ENCODE measurements at places on chromosomes 16 and 17. TPM values are rescaled to one million over a fixed set of nuclear protein-coding genes. Genes with fewer than 3 reads are reported as not detected.

DNA sequence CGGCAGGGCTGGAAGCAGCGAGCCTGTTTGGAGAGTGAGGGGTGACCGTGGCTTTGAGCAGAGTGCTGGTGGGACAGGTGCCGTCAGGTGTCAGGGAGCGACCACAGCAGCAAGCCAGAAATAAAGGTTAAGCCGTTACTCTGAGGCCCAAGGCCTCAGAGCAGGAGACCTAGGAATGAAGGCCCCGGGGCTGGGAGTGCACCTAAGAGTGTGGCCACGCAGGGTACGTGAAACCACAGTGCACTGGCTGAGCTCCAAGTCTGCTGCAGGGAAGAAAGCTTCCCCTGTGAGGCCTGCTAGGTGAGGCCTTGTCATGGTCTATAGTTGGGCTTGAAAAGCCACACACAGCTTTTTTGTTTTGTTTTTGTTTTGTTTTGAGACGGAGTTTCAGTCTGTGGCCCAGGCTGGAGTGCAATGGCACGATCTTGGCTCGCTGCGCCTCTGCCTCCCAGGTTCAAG, 8.7 kb downstream of the CLUAP1 start:
- H3K4me1 ChIP-seq = no peaks in the 10 kb centered on the region
- H3K36me3 ChIP-seq = peaks cover 2% of the 10 kb centered on the region
- no peak for DNase-seq
- H3K27me3 ChIP-seq = no peaks in the 10 kb centered on the region
- no peak overlapping the region for H3K27ac ChIP-seq
- H3K4me3 ChIP-seq = no peak overlapping the region

GRCh38 chr16:60748366-60748765, 1287.9 kb downstream of the CDH8 start:
- no peaks in the 10 kb centered on the region for H3K27me3 ChIP-seq
- H3K4me1 ChIP-seq = no peaks in the 10 kb centered on the region
- no peak for DNase-seq
- no peak overlapping the region for H3K4me3 ChIP-seq

DNA sequence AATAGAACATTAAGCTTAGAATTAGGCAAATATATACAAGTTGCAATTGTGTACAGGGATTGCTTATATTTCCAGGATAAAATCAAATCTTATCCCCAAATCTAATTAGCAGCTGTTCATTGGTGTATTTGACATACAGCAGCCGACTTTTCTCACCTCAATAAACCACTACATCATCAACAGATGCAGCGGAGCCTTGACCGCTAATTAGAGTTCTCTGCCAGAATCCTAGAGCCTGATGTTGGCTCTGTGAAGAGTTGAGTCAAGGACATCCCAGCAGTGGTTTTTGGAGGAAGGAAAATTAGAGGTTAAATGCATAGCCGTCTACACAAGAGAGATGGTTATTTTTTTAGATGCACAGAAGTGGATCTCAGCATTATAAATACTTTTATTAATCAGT, 221.9 kb upstream of the CACNG5 start:
- H3K4me1 ChIP-seq = no peaks in the 10 kb centered on the region
- H3K4me3 ChIP-seq = no peak overlapping the region
- no peaks in the 10 kb centered on the region for H3K36me3 ChIP-seq
- DNase-seq = no peak
- H3K27ac ChIP-seq = no peak overlapping the region

DNA sequence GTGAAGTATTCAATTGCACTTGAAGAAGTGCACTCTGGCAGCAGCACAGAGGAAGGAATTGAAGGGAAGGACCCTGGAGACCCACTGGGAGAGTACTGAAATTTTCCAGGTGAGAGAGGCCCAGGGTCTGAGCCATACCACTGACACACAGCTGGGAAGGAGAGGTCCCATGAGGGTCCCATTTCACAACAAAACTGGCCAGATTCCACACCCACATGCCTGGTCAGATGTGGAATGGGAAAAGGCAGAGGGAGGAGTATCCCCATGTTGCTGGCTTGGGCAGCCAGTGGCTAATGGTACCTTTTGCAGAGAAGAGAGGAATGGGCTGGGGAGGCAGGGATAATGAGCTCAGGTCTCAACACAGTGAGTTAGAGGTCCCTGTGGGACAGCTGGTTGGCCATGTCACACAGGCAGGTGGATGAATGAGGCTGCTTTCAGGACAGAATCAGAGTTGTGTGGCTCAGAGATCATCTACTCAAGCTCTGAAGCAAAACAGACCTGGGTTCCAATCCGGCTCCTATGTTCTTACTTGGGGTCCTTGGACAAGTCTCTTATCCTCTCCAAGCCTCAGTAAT, 26.2 kb upstream of the NGFR start:
- DNase-seq = peak; percentile 40
- H3K4me3 ChIP-seq = no peak overlapping the region
- H3K27ac ChIP-seq = no peak overlapping the region
- peaks cover 20% of the 10 kb centered on the region for H3K4me1 ChIP-seq

GRCh38 chr16:82257990-82258389, 88.0 kb upstream of the MPHOSPH6 start:
- H3K27me3 ChIP-seq = no peaks in the 10 kb centered on the region
- no peak for DNase-seq
- H3K27ac ChIP-seq = no peak overlapping the region

DNA sequence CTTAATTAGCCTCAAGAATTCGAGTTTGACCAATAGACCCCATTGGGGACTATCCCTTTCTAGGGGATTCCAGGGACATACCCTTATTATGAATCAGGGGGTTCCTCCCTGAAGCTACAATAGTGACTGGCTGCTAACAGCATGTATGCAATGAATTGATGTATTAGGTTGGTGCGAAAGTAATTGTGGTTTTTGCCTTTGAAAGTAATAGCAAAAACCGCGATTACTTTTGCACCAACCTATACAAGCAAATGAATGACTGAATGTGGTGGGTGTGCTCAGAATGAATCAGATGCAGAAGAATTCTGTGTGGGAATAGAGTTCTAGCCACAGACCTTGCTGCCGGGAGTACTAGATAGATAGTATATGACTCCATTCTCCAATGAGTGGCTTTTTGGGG, 76.7 kb downstream of the HLF start:
- H3K36me3 ChIP-seq = no peaks in the 10 kb centered on the region
- H3K27me3 ChIP-seq = no peaks in the 10 kb centered on the region
- no peaks in the 10 kb centered on the region for H3K4me1 ChIP-seq
- no peak for DNase-seq
- no peak overlapping the region for H3K27ac ChIP-seq
- H3K4me3 ChIP-seq = no peak overlapping the region

DNA sequence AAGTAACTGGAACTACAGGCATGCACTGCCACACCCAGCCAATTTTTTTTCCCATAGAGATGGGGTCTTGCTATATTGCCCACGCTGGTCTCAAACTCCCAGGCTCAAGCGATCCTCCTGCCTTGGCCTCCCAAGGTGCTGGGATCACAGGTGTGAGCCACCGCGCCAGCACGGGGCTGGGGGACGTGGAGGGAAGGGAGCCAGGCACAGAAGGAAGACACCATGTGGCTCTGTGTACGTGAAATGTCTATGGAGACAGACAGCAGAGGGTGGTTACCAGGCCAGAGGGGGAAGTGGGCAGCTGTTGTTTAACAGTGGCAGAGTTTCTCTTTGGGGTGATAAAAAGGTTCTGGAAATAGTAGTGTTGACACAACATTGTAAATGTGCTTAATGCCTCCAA, 4.6 kb upstream of the PIEZO1 start:
- DNase-seq = no peak
- no peaks in the 10 kb centered on the region for H3K4me1 ChIP-seq
- no peak overlapping the region for H3K4me3 ChIP-seq
- no peak overlapping the region for H3K27ac ChIP-seq
- H3K36me3 ChIP-seq = no peaks in the 10 kb centered on the region
- H3K27me3 ChIP-seq = no peaks in the 10 kb centered on the region

DNA sequence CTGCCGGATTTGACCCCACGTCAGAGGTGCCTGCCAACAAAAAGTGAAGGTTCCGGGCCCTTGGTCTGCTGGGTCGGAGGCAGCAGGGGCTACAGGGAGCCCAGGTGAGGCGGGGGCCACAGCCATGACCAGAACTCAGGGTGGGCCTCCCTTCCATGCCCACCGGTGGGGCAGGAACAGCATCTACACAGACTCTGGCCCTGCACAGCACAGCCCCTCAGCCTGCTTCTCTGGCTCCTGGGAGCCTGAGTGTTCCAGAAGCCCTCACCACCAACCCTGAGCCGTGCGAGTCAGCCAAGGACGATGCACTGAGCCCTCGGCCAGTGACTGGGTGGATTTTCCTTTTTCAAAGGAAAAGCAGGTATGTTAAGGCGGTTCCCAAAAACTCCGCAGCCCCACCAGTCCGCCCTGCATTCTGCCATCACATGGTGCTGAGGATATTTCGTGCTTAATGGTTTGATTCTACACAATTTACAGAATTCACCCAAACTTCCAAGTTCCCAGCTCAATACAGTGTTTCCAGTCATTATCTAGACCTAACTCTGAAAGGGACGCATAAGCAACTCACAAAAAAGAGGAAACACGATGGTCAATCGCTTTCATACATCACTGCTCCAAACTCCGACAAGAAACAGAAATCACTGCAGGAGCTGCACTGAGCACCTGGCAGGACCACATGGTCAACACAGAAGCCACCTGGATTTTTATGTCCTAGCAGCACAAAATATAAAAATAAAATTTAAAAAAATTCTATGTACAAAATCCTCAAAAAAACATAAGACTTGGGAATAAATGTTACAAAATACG, 19.4 kb upstream of the C16orf95 start:
- DNase-seq = peak; percentile 12
- H3K4me3 ChIP-seq = no peak overlapping the region
- peaks cover 71% of the 10 kb centered on the region for H3K36me3 ChIP-seq
- H3K4me1 ChIP-seq = peaks cover 17% of the 10 kb centered on the region

DNA sequence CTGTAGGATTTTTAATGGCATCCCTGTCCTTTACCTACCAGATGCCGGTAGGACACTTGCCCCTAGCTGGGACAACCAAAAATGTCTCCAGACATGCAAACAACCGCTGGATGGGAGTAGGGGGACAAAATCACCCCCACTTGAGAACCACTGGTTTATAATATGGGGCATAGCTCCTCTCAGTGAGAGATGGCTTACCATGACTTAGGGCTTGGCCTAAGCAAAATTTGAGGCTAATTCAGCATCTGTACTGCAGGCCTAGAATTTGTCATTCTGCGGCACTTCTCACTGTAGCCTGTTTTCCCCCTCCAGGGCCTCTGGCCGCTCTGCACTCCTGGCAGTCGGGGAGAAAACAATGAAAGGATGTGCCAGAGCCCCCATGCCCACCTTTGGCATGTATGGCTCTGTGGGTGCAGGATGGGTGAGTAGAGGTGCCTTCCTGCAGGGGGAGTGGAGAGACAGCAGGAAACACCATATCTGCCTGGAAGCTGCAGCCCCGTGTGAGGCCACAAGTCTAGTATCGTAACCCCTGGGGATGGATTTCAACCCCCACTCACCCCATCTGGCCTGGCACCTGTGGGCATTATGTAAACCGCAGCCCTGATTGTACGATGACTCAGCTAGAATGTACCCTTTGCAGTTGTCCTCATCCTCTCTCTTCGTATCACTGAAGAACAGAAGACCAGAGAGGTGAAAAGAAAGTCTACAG, 268.1 kb downstream of the SOX9 start:
- H3K4me1 ChIP-seq = no peaks in the 10 kb centered on the region
- no peak overlapping the region for H3K27ac ChIP-seq
- no peaks in the 10 kb centered on the region for H3K27me3 ChIP-seq

DNA sequence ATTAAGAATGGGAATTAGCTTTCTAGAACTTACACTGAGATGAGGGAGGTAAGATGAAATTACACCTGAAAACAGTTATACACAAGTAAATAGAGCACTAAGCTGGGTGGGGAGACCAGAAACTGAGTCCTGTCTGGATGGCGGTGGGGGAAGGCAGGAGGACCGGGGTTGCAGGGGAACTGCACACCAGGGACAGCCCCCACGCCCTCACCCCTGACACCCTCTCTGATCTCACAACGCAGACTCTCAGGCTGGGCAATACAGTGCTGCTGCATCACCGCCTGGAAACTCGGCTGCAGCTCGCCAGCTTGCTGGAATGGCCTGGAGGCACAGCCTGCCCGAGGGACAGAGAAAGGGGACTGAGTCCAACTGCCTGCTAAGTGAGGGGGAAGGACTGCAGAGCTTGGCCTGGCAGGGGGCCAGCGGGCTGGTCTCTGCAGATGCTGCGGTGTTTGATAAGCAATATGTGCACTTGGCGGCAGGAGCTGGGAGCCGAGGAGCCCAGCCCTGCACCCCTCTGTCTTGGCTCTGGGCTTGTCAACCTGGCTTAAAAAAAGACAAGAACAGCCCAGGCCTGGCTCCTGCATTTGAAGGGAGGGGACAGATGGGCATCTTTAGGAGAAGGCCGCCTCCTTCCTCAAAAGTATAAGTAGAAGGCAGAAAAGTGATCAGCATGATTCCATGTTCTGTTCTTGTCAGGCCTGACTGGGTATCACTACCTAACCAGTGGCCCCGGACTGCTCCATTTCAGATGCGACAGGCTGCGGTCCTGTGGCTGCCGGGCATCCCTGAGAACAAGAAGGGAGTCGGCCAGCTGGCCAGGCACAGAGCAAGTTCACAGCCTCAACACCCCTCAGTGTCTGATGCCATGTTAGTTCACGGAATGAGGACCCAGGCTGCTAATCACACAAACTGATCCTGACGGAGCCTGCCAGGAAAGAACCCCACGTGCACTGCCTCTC, 30.2 kb downstream of the SPHK1 start:
- H3K4me3 ChIP-seq = no peak overlapping the region
- no peaks in the 10 kb centered on the region for H3K27me3 ChIP-seq
- DNase-seq = peak; percentile 75
- H3K27ac ChIP-seq = peak overlapping the region; percentile 55
- peaks cover 40% of the 10 kb centered on the region for H3K4me1 ChIP-seq
- peaks cover 15% of the 10 kb centered on the region for H3K36me3 ChIP-seq

The FOXL1 gene
- total RNA-seq = 0.22 TPM

The FOXN1 gene
- not detected for total RNA-seq

Data from psoas muscle (tissue), 8 donors.